ENCODE measurements at places on chromosomes 2 and 18. TPM values are rescaled to one million over a fixed set of nuclear protein-coding genes. Genes with fewer than 3 reads are reported as not detected.

DNA sequence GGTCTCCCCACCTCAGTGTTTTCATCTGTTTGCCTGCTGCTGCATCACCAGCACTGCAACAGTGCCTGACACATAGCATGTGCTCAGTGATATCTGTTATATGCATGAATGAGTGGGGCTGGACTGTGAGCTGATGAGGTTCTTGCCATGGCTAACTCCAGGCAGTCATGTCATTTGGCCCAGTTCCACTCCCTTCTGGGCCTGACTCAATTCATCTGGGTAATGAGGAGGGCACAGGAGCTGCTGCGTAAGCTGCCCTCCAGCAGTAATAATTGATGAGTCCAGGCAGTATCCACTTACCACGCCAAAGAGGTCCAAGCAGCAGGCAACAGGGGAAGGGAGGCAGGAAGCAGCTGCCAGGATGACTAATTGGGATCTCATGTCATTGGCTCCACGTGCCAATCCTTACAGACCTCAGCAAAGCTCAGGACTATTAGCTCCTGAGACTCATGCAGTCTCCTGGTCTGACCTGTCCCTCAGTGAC is 34.1 kb upstream of the MAT2A start:
- H3K4me3 ChIP-seq = no peak overlapping the region
- H3K27me3 ChIP-seq = peaks cover 13% of the 10 kb centered on the region
- H3K36me3 ChIP-seq = no peaks in the 10 kb centered on the region
- peak overlapping the region; percentile 76 for H3K27ac ChIP-seq
- peaks cover 8% of the 10 kb centered on the region for H3K4me1 ChIP-seq

DNA sequence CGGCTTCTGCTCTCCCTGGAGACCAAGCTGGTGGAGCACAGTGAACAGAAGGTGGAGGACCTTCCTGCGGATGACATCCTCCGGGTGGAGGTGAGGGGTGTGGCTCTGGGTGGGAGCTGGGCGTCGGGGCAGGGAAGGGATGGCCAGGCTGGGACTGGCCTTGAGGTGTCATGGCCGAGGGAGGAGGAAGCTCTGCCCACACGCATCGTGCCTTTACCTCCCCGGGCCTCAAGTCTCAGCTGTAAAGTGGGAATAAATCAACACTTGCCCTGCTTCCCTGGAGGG is 98.2 kb downstream of the DYSF start:
- H3K4me1 ChIP-seq = peaks cover 17% of the 10 kb centered on the region
- H3K27ac ChIP-seq = no peak overlapping the region
- no peak overlapping the region for H3K4me3 ChIP-seq
- H3K27me3 ChIP-seq = peaks cover 5% of the 10 kb centered on the region

DNA sequence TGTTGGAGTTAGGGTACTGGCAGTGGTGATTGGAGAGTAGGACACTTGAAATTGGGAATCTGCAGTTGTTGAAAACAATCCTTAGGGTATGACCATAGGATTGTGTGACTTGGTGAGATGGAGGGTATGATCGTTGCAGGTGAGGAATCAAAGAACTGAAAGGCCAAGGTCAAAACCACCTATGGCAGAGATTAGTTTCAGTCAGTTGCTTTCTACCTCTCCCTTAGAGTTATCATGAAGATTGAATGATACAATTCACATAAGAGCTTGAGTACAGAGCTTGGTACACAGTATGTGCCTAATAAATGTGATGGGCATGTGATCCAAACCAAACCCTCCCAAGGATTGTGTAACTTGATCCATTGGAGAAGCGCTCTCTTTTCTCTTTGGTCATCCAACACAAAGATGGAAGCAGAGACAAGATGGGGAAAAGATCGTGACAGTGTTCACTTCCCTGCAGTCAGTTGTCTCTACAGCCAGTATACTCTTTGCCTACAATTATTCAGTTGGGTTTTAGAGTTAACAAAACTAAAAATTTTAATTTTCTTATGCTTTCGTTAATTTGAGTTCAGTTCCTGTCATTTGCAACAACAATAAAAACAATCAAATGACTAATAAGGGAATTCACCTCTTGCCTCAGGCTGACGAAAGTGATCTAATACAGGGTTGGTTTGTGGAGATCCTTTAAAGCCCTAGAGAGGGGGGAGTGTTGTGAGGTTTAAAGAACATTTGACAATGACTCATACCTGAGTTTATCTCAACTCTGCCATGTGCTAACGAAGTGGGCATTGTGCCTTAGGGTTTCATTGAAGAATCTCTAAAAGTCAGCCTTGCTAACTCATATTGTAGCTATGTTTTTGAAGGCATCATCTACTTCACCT is 14.8 kb upstream of the SMAD2 start:
- no peaks in the 10 kb centered on the region for H3K4me1 ChIP-seq
- no peak for DNase-seq
- H3K4me3 ChIP-seq = no peak overlapping the region
- peaks cover 2% of the 10 kb centered on the region for H3K27me3 ChIP-seq

DNA sequence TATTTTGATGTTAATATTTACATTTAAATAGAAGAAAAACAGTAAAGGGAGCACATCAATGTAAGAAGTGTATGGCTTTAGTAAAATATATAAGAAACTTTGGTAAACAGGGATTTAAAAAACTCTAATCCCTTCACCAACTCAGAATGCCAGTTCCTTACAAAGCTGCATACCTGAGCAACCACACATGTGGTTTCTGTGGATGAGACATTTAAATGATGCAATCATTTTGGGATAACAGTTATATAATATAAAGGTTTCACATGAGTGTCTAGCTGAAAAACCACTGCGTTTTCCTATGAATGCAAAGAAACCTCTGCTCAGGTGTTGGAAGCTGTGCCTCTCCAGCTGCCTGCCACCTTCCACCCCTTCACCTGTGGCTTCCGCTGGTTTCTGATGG is 209.1 kb upstream of the REV1 start:
- H3K4me1 ChIP-seq = peaks cover 6% of the 10 kb centered on the region
- H3K27me3 ChIP-seq = peaks cover 2% of the 10 kb centered on the region
- no peak overlapping the region for H3K27ac ChIP-seq
- no peaks in the 10 kb centered on the region for H3K36me3 ChIP-seq
- DNase-seq = no peak

DNA sequence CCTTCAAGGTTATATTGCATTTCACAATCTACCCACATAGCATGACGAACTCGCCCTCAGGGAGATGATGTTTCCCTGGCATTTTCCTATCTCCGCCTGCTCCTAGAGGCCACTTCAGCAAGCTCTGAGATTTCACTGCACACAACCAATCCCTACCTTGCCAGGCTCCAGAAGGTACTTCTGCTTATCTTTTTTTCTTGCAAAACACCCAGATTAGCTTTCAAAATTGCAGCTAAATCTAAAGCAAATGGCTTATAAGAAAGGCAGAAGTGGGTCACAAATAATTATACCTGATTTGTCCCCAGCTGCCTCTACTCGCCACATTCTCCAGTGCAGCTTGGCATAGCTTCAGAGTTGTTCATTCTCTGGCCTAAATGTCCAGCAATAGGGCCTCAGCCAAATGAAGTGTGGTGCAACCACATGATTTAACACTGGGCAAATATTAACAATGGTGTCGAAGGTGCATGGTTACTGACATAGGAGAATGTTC is 32.4 kb upstream of the MRPL19 start:
- no peaks in the 10 kb centered on the region for H3K36me3 ChIP-seq
- H3K27me3 ChIP-seq = no peaks in the 10 kb centered on the region
- no peak for DNase-seq
- H3K27ac ChIP-seq = no peak overlapping the region
- H3K4me3 ChIP-seq = no peak overlapping the region
- no peaks in the 10 kb centered on the region for H3K4me1 ChIP-seq

DNA sequence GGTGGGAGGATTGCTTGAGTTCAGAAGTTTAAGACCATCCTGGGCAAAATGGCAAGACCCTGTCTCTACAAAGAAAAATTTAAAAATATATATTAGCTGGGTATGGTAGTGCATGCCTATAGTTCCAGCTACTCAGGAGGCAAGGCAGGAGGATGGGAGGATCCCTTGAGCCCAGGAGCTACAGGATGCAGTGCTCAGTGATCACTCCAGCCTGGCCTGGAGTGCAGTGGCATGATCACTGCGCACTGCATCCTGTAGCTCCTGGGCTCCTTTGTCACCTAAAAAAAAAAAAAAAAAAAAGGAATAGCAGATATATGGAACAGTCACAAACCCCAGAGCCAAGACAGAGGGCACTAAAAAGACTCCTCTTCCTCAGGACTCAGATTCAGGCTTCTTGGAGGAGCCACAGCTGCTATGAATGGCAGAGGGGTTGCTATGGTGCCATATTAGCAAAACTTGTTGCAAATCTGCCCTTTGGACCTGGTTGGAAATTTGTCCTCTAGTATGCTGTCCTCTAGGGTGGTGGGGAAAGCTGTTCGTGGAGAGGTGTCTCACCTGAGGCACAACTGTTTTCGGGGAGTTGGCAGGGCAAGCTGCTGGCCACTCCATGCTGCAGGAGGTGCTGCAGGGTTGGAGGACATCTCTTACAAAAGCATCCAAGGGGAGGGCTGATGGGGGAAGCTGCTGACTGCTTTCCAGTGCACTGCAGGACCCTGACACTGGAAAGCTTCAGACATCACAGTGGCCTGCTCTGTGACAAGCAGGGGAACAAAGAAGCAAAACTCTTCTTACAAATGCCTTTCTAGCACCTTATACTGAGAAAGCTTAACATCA is 22.7 kb downstream of the CYP20A1 start:
- no peak overlapping the region for H3K27ac ChIP-seq
- H3K4me3 ChIP-seq = no peak overlapping the region
- H3K27me3 ChIP-seq = no peaks in the 10 kb centered on the region
- H3K4me1 ChIP-seq = no peaks in the 10 kb centered on the region
- no peak for DNase-seq

- H3K27me3 ChIP-seq = no peaks in the 10 kb centered on the region
- no peak for DNase-seq
- H3K36me3 ChIP-seq = no peaks in the 10 kb centered on the region
- no peak overlapping the region for H3K4me3 ChIP-seq
- peak overlapping the region; percentile 56 for H3K27ac ChIP-seq
- peaks cover 20% of the 10 kb centered on the region for H3K4me1 ChIP-seq
Observed at GRCh38 chr18:40866968-40867367, 1088.1 kb upstream of the PIK3C3 start.

- H3K27me3 ChIP-seq = no peaks in the 10 kb centered on the region
- no peak for DNase-seq
- no peak overlapping the region for H3K4me3 ChIP-seq
- H3K4me1 ChIP-seq = no peaks in the 10 kb centered on the region
Observed at GRCh38 chr18:47413327-47413726, 161.9 kb upstream of the SKOR2 start.

DNA sequence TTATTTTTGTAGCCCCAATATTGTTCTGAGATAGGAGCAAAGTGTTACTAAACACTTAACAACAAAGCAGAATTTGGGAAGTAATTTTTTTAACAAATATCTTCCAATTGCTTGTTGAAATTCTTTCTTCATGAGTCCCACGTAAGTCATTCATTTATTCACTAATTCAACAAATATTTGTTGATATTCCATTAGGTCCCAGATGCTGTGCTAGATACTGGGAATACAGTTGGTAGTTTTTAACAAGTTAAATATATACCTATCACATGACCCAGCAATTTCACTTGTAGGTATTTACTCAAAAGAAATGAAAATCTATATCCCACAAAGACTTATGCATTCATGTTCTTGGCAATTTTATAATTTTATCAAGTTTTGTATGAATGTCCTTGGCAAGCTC is 7.0 kb upstream of the BBS5 start:
- peaks cover 1% of the 10 kb centered on the region for H3K27me3 ChIP-seq
- no peak for DNase-seq
- no peaks in the 10 kb centered on the region for H3K4me1 ChIP-seq
- no peak overlapping the region for H3K27ac ChIP-seq
- H3K36me3 ChIP-seq = no peaks in the 10 kb centered on the region
- no peak overlapping the region for H3K4me3 ChIP-seq

GRCh38 chr18:77360315-77361190 is 110.9 kb downstream of the GALR1 start:
- H3K4me1 ChIP-seq = peaks cover under 1% of the 10 kb centered on the region
- no peak overlapping the region for H3K27ac ChIP-seq
- H3K4me3 ChIP-seq = no peak overlapping the region
- no peak for DNase-seq
- H3K27me3 ChIP-seq = no peaks in the 10 kb centered on the region
- peaks cover 26% of the 10 kb centered on the region for H3K36me3 ChIP-seq

DNA sequence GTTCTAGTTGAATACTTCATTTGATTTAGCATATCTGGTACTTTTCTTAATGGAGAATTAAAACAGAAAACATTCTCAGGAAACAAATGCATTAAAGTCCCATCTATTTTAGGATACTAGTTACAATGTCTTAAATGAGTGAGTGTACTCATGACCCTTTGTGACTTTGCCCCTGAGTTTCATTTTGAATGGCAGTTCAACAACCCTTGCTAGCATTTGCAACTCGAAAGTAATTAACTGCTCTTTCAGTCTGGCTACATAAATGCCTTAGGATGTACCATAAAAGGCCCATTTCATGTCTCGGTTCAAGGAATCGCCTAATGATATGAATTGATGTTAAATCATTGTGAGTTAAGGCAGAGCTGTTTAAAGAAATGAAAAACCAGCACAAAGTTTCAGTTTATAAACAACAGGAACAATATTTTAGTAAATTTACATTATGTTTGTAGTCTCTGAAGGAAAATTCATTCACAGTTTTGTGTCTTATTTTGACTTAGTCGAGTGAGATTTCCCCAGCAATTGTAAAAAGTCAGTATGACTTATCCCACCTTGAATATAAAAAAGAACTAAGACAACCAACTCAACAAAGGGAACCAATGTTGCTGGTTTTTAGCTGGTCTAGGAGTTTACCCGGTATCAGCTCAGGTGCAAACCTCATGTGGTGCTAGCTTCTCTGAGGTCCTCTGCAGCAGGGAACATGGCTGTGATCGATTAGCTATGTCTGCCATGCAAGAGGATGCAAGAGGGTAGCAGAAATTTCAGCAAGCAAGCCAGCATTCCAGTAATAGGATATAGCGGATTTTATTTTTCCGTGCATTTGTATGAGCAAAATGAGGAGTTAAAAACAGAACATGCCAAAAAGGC is 386.2 kb downstream of the PTPRM start:
- H3K4me1 ChIP-seq = no peaks in the 10 kb centered on the region
- DNase-seq = no peak
- H3K27me3 ChIP-seq = no peaks in the 10 kb centered on the region
- no peaks in the 10 kb centered on the region for H3K36me3 ChIP-seq
- H3K4me3 ChIP-seq = no peak overlapping the region

DNA sequence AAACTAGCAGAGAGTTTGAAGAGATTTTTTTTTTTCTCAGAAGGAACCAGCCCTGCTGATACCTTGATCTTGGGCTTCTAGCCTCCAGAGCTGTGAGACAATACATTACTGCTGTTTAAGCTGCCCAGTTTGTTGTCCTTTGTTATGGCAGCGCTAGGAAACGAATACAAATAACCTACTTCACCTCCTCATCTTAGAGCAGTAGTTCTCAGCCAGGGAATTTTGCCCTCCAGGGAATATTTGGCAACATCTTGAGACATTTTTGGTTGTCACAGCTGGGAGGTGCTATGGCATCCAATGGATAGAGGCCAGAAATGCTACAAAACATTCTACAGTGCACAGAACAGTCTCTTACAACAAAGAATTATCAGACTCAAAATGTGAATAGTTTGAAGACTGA is 43.9 kb upstream of the BCL11A start:
- no peak for DNase-seq
- no peak overlapping the region for H3K27ac ChIP-seq
- no peak overlapping the region for H3K4me3 ChIP-seq
- peaks cover 6% of the 10 kb centered on the region for H3K36me3 ChIP-seq
- peaks cover 4% of the 10 kb centered on the region for H3K27me3 ChIP-seq

UPP2 gene
- total RNA-seq = not detected

CROCC2 gene
- not detected for total RNA-seq

HOXD3 gene
- not detected for total RNA-seq

SNTG2 gene
- 7.7 TPM for total RNA-seq

TNFAIP6 gene
- total RNA-seq = not detected

HTR2B gene
- not detected for total RNA-seq

Data from glutamatergic neuron (in vitro differentiated cells).